Jurkat, Clone E6-1 (cell line): ENCODE measurements at places on chromosomes 13 and 19.

DNA sequence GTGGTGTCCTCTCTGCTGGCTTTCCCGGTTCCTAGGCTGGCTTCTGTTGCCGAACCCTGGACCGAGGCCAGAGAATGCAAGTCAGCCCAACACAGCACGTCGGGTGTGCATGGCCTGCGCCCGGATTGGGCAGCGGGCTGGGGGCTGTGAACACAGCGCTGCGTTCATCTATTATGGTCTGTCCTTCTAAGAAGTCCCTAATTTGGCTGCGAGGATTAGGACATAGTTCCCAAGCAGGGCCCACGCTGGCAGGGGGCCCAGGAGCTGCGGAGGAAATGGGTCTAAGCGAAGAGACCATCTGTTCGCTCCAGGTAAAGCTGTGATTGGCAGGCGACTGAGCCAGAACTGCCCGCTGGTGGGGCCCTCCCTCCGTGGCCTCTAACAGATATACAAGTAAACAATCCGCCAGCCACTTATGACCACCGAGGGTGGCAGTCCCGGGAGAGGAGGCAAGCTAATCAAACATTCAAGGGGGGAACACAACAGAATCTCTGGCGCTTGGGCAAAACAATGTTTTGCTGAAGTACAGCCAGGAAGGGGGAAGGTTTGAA lies 6.0 kb downstream of the SYCE2 start:
- DNase-seq, result no peak

DNA sequence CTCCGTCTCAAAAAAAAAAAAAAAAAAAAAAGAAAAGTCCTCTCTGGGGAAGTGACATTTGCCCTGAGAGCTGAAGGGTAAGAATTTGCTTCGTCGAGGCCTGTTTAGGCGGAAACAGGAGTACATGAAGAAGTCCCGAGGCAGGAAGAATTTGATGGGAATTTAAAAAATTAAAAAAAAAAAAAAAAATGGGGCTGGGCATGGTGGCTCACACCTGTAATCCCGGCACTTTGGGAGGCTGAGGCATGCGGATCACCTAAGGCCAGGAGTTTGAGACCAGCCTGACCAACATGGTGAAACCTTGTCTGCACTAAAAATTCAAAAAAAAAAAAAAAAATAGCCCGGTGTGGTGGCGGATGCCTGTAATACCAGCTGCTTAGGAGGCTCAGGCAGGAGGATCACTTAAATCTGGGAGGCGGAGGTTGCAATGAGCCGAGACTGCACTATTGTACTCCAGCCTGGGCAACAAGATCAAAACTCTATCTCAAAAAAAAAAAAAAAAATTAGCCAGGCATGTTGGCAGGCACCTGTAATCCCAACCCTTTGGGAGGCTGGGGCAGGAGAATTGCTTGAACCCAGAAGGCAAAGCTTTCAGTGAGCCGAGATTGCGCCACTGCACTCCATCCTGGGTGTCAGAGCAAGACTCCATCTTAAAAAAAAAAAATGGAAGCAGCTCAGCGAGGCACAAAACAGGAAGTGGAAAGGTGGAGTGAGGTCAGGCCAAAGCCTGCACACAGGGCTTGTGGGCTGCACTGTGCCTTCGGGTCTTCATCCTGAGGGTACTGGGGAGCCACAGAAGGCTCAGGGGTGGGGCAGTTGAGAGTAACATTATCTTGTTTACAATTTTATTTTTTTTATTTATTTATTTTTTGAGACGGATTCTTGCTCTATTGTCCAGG lies 4.9 kb downstream of the BAX start:
- no peak for DNase-seq

DNA sequence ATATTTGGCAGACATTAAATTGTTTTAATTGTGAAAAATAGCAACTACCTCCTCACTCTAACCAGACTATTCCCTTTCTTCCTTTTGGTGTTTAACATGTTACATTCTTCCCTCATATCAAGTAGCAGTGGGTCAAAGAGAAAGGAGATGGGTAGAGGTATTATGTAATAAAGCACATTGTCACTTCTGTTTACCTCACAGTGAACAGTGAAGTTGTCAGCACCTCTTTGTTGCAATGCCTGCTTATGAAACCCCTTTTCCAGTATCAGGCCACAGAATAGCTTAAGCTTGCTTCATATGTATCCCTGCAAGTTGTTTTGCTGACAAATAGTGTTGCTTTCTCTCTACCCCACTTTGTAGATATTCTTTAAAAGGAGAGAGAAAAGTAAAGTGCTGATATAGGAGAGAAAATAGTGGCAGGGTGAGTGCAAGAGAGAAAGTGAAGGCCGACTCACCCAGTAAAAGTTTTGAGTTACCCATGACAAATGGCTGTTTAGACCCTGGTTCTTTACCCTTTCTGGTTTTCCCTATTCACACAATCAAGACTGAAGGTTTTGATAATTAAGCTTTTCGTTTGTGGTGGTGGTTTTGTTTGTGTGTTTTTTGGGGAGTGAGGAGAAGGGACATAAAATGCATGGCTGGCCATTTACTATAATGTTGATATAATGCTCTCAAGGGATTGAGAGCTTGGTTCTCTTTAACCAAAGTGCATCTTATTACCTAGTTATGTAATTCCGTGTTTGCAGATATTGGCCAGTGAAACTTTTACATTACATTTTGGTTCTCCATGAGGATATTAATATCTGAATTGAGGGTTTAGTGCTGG lies 3.7 kb downstream of the ITM2B start:
- no peak for DNase-seq

- no peak for DNase-seq
These were observed 641 bp upstream of the SOX21 start for GRCh38 chr13:94712812-94713560.

DNA sequence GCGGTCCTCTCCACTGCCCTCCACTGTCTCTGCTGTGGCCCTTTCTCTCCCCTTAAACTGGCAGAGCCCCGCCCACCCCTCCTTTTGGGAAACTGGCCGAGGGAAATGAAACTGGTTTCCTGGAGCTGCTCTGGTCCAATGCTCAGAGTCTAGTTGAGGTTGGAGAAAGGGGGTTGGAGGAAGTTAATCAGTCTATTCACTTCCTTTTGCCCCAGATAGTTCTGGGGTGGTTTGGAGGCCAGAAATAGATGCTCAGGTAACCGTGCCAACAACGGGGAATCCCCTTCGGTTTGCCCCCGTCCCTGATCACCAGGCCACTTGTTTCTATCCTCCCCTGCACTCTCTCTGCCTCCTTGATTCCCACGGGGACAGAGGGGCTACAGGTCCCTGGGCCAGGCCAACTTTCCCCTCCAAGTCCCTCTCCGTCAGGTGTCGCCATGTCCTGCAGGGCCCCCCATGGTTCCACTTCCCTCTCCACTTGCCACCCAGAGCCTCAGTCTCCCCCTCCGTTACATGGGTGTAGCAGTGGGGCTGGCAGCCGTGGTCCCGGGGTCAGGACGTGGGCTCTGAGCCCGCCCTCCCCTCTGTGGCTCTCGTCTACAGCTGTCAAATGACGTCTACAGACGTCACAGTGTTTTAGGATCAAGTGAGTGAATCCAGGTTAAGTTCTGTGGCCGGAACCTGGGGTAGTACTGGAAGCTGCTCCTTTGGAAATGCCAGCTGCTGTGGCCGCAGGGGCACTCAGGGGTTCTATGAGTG lies at the start of gene IL4I1:
Gene IL4I1, minus strand, starts transcription at position 25 of the 759 bp plus-strand sequence. CDS start 727 bp downstream, outside the sequence.
- DNase-seq, result no peak

DNA sequence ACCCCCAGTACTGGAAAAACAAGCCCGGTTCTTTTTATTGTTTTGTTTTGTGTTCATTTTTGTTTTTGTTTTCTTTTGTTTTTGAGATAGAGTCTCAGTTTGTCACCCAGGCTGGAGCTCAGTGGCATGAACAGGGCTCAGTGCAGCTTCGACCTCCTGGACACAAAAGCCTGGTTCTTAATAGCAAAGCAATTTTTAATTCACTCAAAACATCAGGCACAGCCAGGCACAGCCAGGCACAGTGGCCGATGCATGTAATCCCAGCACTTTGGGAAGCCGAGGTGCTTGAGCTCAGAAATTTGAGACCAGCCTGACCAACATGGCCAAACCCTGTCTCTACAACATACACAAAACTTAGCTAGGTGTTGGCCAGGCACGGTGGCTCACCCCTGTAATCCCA lies 30.7 kb downstream of the INSR start:
- no peak for DNase-seq

DNA sequence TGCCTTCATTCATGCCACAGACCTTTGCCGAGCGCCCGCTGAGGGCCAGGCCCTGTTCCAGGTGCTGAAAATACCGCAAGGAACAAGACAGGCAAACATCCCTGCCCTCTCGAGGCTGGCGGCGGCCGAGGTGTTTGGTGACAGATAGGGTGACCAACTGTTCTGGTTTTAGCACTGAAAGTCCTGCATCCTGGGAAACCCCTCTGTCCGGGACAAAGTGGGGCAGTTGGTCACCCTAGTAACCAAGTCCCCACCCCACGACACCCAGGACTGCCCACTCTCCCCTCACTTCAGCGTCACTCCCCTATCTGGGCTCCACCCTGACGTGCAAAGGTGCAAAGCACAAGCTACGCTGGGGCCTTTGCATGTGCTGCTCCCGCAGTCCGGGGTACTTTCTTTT lies 17.3 kb downstream of the ZBTB7A start:
- DNase-seq, result no peak

- no peak for DNase-seq
These were observed 9.8 kb downstream of the PNPLA6 start for GRCh38 chr19:7545300-7545699.

- no peak for DNase-seq
These were observed 1.3 kb upstream of the RINL start for GRCh38 chr19:38879400-38879751.

DNA sequence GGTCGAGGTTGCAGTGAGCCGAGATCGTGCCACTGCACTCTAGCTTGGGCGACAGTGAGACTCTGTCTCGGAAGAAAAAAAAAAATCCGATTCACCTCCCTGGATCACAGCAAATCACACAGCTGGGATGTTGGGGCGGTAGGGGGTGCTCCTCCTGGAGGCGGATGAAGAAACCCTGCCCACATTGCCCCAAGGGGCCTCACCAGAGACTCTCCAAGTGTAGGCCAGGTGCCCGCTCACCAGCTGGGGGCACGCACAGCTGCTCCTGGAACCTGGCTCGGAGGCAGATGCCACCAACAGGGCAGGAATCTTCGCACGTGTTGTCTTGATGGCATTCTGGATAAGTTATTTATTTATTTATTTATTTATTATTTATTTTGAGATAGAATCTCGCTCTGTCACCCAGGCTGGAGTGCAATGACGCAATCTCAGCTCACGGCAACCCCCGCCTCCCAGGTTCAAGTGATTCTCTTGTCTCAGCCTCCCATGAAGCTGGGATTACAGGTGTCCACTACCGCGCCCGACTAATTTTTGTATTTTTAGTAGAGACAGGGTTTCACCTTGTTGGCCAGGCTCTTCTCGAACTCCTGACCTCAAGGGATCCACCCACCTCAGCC lies 3.1 kb downstream of the UQCR11 start:
- DNase-seq, result no peak

DNA sequence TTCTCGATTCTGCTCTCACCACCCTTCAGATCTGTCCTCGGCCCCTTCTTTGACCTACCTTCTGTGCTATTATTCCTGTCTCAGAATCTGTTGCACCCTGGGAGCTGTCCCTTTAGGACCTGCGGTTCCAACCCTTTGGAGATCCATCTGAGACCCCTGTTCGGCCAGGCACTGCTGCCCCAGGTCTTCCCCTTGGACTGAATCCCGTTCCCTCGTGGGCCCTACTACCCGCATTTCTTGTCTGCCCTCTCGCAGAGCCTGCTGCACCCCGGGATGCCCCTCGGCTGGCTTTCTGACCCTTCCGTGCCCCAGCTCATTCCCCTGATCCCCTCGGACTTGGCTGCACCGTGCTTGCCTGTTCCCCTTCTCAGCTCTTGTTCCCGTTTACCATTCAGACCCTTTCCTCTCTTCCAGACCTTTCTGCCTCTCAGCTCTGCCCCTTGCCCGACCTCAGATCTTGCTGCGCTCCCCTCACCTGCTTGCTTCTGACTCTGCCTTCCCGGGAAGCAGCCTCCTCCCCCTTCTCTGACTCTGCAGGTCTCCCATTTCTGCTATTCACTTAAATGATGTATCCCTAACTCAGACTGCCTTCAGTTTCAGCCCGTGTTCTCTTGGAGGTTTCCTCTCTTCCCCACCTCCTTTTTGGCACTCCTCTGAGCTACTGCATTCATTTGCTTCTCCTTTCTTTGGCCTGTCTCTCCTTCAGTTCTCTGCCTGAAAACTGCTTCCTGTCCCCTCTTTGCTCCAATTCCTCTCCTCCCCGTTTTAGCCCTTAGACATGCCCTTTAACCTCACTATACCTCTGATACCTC lies 1.1 kb downstream of the ARHGAP35 start:
- DNase-seq, result no peak

DNA sequence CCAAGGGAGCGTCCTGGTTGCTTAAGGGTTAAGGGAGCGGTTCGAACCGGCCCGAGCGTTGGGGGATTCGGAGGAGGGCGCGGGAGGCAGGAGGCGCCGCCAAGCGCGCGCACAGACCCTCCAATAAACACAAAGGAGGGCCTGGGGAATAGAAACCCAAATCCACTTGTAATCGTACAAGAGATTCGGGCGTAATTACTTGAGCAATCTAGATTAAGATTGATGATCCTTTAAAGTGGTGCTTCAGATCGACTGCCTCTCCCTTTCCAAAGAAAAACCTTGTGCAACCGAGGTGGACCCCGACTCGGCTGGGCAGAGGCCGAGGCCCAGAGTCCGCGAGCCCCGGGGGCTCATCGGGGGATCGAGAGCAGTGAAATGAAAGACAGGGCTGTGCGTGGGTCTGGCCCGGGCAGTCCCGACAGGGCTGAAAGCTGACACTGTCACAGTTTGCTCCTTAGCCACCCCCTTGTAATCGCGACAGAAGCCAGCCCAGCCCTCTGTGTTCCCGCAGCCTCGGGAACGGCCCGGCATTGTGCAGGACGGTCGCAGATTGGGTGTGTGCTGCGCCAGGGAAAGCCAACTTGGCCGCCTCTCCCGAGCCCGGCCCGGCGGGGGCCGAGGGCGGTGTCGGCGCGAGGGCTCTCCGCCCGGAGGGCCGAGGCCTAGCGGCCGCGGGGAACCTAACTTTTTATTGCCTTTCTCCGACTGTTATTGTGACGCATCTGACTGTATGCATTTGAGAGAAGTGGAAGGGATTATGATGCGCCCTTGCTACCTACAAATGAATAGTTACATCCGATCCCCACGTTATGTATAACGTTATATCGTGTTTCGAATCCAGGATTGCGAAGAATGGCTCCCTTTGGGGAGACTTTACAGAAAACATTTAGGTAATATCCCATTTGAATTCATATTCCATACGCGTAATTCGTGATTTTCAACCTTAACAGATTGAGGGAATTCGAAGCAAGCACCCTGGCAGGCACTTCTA lies 5.5 kb downstream of the MAB21L1 start:
- DNase-seq, result no peak

DNA sequence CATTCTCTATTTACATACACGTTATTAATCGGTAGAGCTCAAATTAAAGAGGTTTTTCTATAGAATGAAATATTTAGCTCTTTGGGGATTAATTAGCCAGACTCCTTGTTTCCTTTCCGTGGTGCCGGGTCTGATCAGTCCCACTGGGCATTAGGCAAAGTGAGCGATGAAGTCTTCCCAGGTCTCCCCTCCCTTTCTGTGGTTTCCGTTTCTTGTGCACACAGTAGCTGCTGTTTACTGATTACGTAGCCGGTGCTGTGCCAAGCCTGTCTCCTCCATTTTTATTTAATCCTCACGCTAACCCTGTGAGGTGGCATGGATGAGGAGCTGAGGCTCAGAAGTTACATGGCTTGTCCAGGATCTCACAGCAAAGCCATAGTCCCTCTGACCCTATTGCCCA lies 9.0 kb downstream of the SLC25A15 start:
- no peak for DNase-seq
